IMR-90 (cell line): ENCODE measurements at places on chromosomes 13 and 19. TPM values are rescaled to one million over a fixed set of nuclear protein-coding genes. Genes with fewer than 3 reads are reported as not detected.

Gene LGALS7
- not detected in 2 replicates for total RNA-seq

DNA sequence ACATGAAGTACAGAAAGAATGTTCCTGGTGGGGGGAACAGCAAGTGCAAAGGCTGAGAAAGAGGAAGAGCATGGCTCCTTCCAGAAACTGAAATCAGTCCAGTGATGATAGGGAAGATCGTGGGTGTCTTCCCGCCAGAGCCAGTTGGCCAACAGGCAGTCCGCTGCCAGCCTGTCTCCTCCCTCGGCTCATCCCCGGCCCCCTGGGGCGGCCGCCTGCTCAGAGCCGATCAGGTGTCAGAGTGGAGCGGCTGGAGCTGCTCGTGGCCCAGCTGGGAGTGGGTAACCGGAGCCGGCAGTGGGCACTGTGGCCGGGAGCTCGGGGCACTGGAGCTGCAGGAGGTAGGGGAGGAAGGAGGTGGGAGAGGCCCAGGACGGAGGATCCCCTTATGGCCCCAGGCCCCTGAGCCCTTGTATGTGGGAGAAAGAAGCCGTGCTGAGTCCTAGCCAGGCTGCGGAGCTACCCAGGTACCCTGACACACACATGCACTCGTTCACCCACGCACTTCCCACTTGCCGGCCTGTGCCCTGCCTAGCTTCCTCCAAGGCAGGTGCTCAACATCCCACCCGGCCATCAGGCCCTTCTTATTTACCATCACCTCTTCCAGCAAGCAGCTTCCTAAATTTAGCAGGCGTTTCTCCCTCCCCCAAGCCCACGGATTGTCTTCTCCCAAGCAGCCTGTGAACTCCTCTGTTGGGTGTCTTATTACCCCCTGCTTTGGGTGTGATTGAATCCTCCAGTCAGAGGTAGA is 1.7 kb downstream of the ANKRD24 start:
- no peak overlapping the region for H3K4me3 ChIP-seq
- H3K4me1 ChIP-seq = 0 out of 2 replicates have a peak, but pooled peaks cover 1% of the 10 kb centered on the region
- H3K36me3 ChIP-seq = peaks cover 8% of the 10 kb centered on the region
- no peak overlapping the region for H3K27ac ChIP-seq
- no peak for DNase-seq

- no peak overlapping the region for H3K4me3 ChIP-seq
- peaks cover 20% of the 10 kb centered on the region for H3K4me1 ChIP-seq
- no peak for DNase-seq
- peak overlapping the region; percentile 30; the same call in 1 of the 2 replicates for H3K27ac ChIP-seq
- no peaks in the 10 kb centered on the region for H3K36me3 ChIP-seq
These were observed 18.8 kb upstream of the GTF2F2 start for GRCh38 chr13:45101327-45102018.

- no peaks in the 10 kb centered on the region for H3K36me3 ChIP-seq
- peaks cover 16% of the 10 kb centered on the region for H3K27me3 ChIP-seq
- H3K4me1 ChIP-seq = no peaks in the 10 kb centered on the region
- no peak overlapping the region for H3K4me3 ChIP-seq
- no peak overlapping the region for H3K27ac ChIP-seq
These were observed 146.3 kb downstream of the TM9SF2 start for GRCh38 chr13:99647596-99647985.
